ENCODE measurements at places on chromosomes 1 and 21.

DNA sequence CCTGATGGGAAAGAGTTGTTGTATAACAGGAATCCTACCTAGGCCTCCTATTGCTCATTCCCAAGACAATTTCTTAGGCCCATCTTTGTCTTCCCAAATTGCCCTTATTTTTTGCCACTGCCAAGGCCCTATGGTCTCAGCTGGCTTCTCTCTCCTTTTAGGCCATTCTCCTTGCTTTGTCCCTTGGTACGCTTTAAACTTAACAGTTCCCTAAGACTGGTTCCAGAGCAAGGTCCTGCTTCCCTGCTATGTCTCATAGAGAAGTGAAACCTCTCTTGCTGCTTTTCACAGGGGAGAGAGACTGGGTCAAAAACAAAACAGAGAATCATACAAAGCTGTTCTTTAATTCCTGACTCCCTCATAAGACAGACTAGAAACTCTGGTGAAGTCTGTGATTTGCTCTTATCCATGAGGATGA, 77.1 kb downstream of the XCL2 start:
- no peak for DNase-seq

- no peak for DNase-seq
These were observed 4.4 kb downstream of the CDC42SE1 start for GRCh38 chr1:151054971-151055547.

DNA sequence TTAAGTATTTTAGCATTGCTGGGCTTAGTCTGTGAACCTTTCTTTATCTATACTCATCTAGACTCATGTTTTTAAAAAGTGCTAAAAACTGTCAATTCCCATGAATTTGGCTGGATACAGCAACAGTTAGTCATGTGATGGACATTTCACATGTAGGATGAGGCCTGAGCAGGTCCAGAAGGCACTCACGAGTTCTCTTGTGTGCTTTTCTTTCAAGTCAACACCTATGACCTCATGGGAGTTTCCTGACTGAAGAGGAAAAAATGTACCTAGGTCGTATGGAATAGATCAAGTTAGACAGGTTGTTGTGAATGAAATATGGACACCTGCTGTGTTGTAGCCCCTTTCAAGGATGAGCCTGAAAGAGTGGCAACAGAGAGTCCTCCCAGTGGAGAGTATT, 394.2 kb downstream of the DUSP10 start:
- DNase-seq, result no peak

GRCh38 chr1:34341896-34342295, 165.2 kb downstream of the C1orf94 start:
- no peak for DNase-seq

DNA sequence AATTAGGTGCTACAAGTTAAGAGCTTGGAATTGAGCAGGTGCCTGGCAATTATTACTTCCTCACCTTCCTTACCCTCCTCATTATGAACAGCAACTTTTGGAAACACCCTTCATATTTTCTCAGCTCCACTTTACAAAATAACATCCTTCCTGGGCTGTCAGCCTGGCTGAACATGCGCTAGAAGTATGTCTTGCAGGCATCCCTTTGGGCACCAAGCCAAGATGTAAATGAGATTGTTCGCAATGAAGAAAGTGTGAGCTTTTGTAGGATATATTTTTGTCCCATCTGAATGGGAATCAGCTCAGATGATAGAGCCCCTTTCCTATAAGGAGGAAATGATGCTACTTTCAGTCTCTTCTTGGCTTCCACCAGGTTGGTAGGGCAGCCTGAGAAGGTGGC, 245.9 kb downstream of the KAZN start:
- DNase-seq, result no peak

GRCh38 chr1:157577420-157577819, 20.5 kb downstream of the FCRL4 start:
- no peak for DNase-seq

Data from DMS 273 treated with DMSO at 0.1 percent for 48 hours (cell line).